MCF 10A (cell line): ENCODE measurements at places on chromosomes 4 and X.

GRCh38 chr4:129526812-129527211, 430.9 kb downstream of the C4orf33 start:
- peak; percentile 54 for DNase-seq

- DNase-seq: no peak
These were observed 1709.4 kb downstream of the ARAP2 start for GRCh38 chr4:34534916-34535315.

GRCh38 chrX:46551494-46552128, 6.4 kb upstream of the ZNF674 start:
- DNase-seq: no peak

GRCh38 chr4:5387457-5387856, 320.9 kb downstream of the EVC2 start:
- no peak for DNase-seq
